SK-N-SH treated with all-trans-retinoic acid at 6 μM for 48 hours (cell line): ENCODE measurements at places on chromosomes 13 and 19.

- peak; percentile 86 for ATAC-seq
These were observed 23.1 kb downstream of the TMED1 start for GRCh38 chr19:10812902-10813404.

GRCh38 chr19:29866011-29866410 is 54.2 kb downstream of the CCNE1 start:
- no peak for ATAC-seq

GRCh38 chr19:55599468-55599841 is at the start of gene FIZ1:
FIZ1 (minus strand) TSS chr19:55599517; CDS start chr19:55597865, 1,652 bp downstream.
- peak; percentile 90 for ATAC-seq

- no peak for ATAC-seq
These were observed 526 bp upstream of the DMWD start for GRCh38 chr19:45793178-45793564.

DNA sequence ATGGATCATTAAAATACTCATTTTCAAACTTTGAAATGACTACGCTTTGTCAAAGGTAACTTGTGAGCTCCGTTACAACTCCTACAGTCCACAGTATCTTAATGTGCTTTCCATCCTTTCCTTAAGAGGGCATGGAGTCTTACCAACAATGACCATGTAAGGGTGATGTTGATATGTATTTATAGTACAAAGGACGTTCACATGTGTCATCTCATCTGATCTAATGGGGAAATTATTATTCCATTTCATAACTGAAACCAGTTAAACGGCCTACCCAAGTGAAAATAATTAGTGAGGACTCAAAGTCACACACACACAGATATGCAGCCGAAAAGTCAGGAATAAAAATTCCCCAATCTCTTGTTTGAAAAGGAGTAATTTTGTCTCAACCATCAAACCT is 9.6 kb downstream of the USP12 start:
- ATAC-seq: no peak

DNA sequence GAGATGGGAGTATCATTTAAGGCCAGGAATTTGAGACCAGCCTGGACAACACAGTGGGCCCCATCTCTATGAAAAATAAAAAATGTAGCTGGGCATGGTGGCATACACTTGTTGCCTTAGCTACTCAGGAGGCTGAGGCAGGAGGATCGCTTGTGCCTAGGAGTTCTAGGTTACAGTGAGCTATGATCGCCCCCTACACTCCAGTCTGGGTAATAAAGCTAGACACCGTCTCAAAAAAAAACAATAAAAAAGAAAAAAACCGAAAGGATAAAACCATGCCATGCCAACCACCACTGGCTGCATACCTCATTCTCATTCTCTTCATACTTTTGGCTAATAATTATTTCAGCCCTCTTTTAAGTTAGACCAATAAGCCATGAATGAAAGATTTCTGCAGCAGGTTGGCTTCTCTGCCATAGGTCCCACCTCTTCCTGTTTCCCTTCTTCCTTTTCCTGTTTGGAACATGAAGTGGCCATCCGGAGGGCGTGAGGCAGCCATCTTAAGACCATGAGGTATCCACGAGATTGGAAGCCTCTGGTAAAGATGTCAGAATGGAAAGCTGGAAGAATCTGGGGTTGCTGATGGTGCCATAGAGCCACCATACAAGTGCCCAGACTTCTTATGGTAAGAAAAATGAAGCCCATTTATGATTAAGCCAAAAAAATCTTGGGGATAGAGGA is 171.3 kb downstream of the CACNA1A start:
- ATAC-seq: no peak

GRCh38 chr13:91247768-91248167 is 99.7 kb upstream of the MIR17HG start:
- peak; percentile 82 for ATAC-seq

DNA sequence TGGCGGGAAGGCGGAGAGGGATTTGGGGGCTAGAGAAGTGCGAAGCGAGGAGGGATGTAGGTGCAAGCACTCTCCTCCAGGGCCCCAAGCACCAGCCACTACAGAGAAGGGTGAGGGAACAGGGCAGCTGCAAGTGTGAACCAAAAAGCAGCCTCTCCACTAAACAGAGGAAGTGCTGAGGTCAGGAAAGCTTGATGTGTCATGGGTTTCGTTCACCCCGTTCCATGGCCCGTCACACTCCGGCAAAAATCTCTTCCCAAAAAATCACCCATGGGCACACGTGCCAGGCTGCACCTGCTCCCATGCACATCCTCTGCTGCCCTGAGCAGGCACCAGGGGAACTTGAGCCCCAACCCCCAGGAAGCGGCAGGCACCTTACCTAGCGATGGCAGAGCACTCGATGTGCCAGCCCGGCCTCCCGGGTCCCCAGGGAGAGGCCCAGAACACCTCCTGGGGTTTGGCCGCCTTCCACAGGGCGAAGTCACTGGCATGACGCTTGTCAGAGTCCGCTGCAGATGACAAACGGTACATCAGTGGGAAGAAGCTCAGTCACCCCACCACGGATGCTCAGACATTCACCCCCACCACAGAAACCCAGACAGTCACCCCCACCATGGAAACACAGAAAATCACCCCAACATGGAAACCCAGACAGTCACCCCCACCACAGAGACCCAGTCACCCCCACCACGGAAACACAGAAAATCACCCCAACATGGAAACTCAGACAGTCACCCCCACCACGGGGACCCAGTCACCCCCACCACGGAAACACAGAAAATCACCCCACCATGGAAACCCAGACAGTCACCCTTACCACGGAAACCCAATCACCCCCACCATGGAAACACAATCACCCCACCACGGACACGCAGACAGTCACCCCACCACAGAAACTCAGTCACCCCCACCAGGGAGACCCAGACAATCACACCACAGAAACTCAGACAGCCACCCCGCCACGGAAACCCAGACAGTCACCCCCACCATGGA is 29.0 kb downstream of the CARS2 start:
- no peak for ATAC-seq

GRCh38 chr13:111467111-111467890 is 146.9 kb downstream of the TEX29 start:
- ATAC-seq: no peak
